ENCODE measurements at places on chromosomes 7 and 10.

DNA sequence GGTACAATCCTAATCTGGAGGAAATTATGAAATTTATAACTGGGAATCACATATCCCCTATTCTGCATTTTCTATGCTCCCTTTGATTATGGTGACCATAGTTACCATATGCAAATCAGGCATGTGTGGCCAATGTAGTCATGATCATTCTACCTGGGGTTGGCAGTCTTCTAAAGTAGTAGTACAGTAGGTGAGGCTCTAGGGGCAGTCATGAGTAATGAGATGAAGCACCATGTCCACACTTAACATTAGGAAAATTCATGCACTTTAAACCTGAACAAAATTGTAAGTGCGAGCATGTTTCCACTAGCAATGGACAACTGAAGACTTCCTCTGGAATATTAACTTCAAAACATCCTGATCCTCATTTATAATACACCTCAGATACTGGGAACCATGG lies 545.9 kb downstream of the SUGCT start:
- DNase-seq: peak; percentile 8

DNA sequence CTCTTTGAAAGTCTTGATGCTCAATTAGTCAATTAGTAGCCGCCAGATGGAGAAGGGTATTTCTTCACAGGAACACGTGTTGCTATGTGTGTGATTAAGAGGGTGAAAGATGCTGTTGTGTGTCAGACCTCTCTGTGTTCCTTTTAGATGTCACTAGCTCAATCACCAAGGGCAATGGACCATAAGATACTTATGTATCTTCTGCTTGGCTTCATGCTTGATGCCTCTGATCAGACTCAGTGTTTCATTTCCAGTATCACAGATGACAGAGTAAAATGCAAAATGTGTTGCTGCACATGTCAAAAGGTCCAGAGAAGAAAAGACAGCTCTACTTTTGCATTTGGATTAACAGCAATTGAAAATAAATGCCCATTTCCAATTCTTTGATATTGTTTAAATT lies 865.9 kb downstream of the CNTNAP2 start:
- no peak for DNase-seq

DNA sequence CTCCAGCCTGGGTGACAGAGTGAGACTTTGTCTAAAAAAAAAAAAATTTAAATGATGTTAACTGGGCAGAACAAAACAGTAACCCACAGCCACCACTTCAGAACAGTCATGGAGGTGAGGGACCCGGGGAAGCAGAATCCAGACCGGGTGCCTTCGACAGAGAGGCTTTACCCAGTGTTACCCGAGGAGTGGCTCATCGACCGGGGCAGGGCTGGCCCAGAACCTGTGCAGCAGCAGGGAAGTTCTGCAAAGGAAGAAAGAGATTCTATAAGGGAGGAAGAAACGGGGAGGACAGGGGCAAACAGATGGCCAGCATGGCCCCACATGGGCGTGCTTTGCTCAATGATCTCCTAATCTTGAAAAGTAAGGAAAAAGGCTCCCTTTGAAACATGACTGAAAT lies 26.0 kb upstream of the UBE3C start:
- DNase-seq: no peak

DNA sequence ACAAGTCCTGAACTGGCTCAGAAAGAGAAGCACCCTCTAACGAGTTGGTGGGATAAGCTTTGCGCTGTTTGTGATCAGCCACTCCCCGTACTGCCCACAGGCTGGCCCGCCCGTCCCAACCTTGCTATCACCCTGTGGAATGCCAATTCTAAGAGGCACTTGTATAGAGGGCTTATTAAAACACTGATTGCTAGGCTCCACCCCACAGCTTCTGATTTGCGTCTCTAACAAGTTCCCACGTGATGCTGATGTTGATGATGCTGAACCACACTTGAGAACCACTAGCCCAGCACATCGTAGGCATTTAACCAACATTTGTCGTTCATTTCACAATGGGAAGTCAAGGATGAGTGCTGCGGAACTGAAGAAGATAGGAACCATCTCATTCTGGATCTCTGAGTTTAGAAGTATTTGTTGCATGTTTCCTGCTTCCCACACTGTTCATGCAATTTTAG lies 12.7 kb upstream of the GSAP start:
- DNase-seq: no peak

DNA sequence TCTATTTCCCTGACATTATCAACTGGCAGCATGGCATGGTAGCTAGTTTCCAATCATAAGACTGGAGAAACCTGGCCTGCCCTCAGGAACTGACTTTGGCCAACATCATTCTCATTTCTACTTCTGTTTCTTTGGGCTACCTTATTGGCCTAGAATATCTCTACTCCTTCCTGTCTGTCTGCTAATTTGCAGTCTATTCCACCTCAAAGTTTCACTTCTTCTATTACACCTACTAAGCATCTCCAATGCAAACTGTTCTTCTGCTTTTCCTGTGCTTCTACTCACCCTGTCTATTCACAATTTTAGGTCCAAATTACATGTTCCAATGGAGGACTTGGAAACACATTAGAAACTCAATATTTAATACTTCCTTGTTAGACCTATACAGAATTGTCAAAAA lies 65.6 kb downstream of the ZNF503 start:
- no peak for DNase-seq

DNA sequence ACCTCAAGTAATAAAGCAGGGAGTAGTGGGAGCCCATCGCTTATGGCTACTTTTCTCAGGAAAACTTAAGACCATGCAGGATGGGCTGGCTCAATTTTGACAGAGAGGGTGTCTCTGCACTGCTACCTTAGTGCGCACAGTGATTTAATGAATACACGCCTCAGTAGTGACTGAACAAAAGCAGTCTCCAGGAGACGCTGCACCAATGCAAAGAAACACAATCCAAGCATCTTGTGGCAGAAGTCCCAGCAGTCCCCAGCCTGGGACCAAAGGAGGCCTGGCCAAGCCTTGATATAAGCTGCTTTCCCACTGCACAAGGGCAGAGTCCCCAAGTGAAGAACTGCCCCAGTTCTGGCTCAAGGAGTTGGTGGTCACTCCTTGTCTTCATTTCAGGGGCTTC lies 368.9 kb downstream of the KCNMA1 start:
- no peak for DNase-seq

DNA sequence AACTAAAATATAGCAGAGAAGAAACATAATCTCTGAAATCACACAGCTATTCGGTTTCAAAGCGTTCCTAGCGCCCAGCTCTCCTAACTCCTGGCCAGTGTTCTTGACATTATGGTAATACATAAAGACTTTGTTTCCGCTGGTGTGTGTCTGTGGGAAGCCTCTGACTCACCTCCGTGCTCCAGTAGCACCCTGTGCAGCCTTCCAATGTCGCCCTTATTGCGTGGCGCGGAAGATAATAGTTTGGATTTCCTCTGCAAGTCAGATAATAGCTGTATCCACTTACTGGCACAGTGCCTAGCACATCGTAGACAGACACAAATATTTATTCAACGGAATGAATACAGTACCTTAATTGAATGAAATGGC lies 570 bp downstream of the BMS1 start:
- DNase-seq: peak; percentile 11

DNA sequence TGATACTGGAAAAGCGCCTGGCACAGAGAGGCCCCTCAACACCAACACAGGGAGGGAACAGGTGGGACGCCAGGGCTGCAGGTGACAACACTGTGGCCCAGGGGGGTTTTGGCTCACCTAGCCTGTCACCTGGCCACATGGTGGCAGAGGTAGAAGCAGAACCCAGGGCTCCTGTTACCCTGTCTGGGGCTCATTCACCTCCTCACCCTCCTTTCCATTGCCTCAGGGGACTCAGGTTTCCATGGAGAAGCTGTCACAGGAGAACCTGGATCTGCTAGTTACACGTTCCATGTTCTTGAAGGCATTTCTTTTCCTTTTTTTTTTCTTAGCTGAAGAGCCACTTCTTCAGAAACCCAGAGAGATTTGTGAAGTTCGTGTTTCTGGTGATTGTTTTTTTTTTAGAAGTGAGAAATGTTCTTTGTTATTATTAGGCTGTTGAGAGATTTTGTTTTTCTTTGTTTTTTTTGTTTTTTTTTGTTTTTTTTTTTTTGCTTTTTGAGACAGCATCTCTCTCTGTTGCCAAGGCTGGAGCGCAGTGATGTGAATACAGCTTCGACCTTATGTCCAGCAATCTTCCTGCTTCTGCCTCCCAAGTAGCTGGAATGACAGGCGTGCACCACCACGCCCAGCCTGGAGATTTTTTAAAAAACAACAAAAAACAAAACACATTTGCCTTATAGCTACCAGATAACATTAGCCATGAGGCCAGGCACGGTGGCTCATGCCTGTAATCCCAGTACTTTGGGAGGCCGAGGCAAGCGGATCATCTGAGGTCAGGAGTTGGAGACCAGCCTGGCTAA lies 16.0 kb downstream of the DENND2A start:
- DNase-seq: peak; percentile 25

- no peak for DNase-seq
These were observed 248.4 kb downstream of the BMPER start for GRCh38 chr7:34153656-34154270.

- no peak for DNase-seq
These were observed 199.7 kb upstream of the AOAH start for GRCh38 chr7:36923943-36924436.

DNA sequence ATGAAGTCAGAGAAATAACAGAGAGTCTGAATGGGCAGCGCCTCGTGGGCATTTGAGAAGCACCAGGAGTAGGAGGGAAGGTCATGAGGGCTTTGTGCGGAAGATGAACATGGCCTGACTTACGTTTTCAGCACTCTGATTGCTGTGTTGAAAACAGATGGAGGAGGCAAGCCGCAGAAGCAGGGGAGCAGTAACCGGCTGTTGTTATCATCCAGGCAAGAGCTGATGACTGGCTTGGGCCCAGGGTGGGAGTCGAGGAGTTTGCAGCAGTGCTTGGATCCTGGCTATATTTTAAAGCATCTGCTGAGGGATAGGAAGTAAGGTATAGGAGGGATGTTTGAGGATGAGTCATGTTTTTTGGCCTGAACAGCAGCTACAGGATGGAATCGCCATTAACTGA lies 12.7 kb upstream of the PDLIM1 start:
- DNase-seq: no peak

DNA sequence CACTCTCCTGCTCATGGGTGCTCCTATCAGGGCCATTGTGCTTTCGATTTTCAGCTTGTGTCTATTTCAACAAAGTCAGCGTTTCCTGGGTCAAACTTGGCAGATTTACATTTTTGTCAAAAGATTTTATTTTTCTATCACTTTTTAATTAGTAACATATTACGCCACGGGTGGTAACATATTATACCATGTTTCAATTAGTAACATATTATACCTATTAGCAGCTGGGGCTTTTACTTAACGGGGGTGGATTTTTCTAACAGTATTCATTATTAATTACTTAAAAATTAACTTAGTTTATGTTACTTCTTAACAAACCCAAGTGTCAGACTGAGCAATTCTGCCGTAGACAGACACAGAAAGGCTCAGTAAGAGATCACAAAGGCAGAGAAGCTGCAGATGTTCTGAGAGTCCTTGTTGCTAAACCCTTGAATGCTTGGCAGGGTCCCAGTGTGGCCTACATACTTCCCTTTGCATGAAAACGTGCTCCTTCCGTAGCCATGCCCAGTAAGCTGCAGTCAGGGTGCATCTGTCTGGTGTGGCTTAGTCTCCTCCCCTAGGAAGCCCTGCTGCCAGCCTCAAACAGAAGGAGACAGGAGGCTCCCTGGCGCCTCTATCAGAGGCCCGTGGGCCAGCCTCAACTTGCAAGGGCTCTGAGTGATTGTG lies 263.1 kb upstream of the CXCL12 start:
- no peak for DNase-seq

All from HAP-1 (cell line).